ENCODE measurements at places on chromosomes 6 and 20.

DNA sequence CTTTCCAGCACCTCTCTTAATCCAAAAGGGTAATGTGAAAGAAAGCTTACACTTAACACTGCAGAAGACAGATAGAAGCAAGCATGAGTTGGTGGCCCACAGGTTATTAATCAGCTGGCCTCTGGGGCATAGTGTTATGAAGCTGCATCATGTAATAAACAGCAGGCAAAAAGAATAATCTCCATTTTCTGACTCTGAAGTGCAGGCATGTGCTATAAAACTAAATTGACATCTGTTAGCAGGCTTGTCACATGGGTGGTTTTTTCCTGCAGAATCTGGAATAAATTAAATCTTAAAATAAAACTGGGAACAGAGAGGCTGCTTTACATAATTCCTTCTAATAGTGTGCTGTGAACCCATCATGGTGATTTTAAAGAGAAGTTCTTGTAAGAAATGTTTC, 73.3 kb downstream of the METTL24 start:
- H3K36me3 ChIP-seq: no peaks in the 10 kb centered on the region
- H3K4me3 ChIP-seq: no peak overlapping the region
- no peak overlapping the region for H3K27ac ChIP-seq
- H3K27me3 ChIP-seq: no peaks in the 10 kb centered on the region
- DNase-seq: no peak
- H3K4me1 ChIP-seq: no peaks in the 10 kb centered on the region

DNA sequence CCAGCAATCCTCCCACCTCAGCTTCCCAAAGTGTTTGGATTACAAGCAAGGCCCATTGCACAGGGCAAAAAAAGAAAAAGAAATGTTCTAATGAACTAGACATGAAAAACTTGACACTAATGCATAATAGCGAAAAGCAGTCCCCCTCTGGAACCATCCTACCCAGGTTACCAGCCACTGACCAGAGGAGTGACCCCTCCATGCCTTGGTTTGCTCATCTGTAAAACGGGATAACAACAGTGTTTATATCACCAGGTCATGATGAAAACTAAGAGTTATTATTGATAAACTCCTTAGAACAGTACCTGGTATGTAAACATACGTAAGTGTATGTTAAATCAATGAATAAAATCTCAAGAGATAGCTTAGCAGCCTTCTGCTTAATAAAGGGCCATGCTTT, 3.3 kb upstream of the NHSL1 start:
- no peak overlapping the region for H3K27ac ChIP-seq
- no peaks in the 10 kb centered on the region for H3K27me3 ChIP-seq
- no peaks in the 10 kb centered on the region for H3K4me1 ChIP-seq
- H3K36me3 ChIP-seq: no peaks in the 10 kb centered on the region
- no peak for DNase-seq

DNA sequence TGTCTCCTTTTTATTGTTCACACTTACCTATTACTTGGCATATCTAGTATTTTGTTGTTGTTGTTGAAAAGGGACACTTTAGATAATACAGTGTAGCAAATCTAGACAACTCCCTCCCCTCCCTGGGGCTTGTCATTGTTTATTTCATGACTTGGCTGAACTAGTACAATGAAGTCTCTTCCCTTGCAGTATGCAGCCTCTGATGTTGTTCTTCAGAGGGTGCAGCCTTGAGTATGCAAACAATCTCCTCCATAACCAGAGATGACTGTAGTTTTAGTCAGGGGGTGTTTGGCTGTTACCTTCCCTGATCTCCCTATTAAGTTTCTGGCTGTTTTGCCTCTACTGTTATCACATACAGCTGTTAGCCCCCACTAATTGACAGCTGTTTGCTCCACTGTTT, 315.4 kb upstream of the RUNX2 start:
- no peaks in the 10 kb centered on the region for H3K4me1 ChIP-seq
- no peak overlapping the region for H3K27ac ChIP-seq
- H3K36me3 ChIP-seq: no peaks in the 10 kb centered on the region
- no peak overlapping the region for H3K4me3 ChIP-seq
- no peaks in the 10 kb centered on the region for H3K27me3 ChIP-seq

GRCh38 chr6:169370666-169371343, 117.2 kb upstream of the THBS2 start:
- H3K4me3 ChIP-seq: no peak overlapping the region
- DNase-seq: no peak
- no peak overlapping the region for H3K27ac ChIP-seq
- H3K27me3 ChIP-seq: no peaks in the 10 kb centered on the region
- no peaks in the 10 kb centered on the region for H3K4me1 ChIP-seq
- H3K36me3 ChIP-seq: no peaks in the 10 kb centered on the region

GRCh38 chr6:117138920-117139319, 126.4 kb upstream of the VGLL2 start:
- H3K4me3 ChIP-seq: no peak overlapping the region
- no peaks in the 10 kb centered on the region for H3K4me1 ChIP-seq
- H3K27me3 ChIP-seq: no peaks in the 10 kb centered on the region
- no peak for DNase-seq
- no peaks in the 10 kb centered on the region for H3K36me3 ChIP-seq
- H3K27ac ChIP-seq: no peak overlapping the region

- no peaks in the 10 kb centered on the region for H3K36me3 ChIP-seq
- H3K27me3 ChIP-seq: no peaks in the 10 kb centered on the region
- no peaks in the 10 kb centered on the region for H3K4me1 ChIP-seq
- no peak for DNase-seq
- H3K4me3 ChIP-seq: no peak overlapping the region
- H3K27ac ChIP-seq: no peak overlapping the region
Observed at GRCh38 chr6:168035661-168036545, 38.4 kb downstream of the KIF25 start.

- H3K27me3 ChIP-seq: no peaks in the 10 kb centered on the region
- no peak for DNase-seq
Observed at GRCh38 chr20:54078296-54078984, 8.0 kb upstream of the BCAS1 start.

DNA sequence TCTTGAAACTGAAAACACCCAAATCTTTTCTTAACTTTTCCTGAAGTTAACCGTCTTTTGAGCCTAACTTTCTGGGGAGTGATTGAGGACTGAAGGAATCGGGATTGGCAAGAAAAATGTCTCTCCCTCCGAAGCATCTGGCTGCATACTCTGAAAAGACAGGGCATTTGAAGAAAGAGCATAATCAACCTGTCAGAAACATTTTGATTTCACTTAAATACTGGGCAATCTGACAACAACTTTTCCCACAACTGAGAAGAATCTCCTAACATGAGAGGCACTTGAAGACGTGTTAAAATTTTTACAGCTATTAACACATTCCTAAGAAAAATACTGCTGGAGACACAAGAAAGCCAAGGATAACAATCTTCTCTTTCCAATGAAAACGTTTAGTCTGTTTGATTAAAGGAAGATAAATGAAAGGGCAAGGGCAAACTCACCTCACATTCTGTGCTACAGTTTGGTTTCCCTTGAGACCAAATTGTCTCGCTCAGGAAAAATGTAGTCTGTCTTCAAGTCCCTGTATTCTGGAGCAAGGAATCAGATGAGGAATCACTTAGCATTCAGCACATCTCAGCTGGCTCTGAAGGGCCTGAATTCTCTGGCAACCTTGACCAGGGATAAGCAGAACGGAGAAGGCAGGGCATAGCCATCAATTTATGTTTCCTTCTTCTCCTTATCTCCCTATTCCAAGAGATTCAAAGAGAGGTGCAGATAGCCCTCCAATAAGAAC, 76.1 kb downstream of the TBX18 start:
- H3K4me3 ChIP-seq: no peak overlapping the region
- no peaks in the 10 kb centered on the region for H3K27me3 ChIP-seq
- no peak for DNase-seq
- no peaks in the 10 kb centered on the region for H3K4me1 ChIP-seq
- H3K27ac ChIP-seq: no peak overlapping the region

DNA sequence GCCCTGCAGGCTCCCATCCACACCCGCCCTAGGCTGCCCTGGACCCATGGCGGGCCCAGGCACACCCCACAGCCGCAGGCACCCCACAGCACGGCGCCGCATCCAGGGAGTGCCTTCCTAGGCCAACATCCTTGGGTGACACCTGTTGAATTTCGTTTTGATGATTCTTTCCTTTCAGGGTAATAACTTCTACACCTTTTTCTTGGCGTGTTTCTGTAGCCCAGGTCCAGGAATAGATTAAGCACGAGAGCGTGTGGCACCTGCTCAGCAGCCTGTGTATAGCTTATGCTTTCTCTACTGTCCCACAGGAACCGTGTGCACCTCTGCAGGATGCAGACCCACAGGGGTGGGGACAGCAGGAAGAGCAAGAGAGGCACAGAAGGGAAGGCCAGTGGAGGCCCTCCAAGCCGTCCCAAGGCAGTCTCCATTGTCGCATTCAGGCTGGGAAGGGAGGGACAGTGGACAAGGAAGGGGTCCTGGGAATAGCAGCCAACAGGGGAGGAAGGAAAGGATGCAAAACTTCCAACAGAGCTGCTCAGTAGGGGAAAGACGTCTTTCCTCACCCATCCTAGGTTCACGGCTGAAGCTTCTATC, 118.1 kb upstream of the AFDN start:
- H3K36me3 ChIP-seq: no peaks in the 10 kb centered on the region
- no peak for DNase-seq
- H3K4me3 ChIP-seq: no peak overlapping the region
- no peak overlapping the region for H3K27ac ChIP-seq

All from GM12878 (cell line).